ENCODE measurements at places on chromosomes 11 and 22. TPM values are rescaled to one million over a fixed set of nuclear protein-coding genes. Genes with fewer than 3 reads are reported as not detected.

Gene CTSD
- total RNA-seq: 143 TPM

Gene SLC37A2
- total RNA-seq: 0.49 TPM

Gene GAB4
- total RNA-seq: not detected

Gene LDLRAD3
- total RNA-seq: 5.5 TPM

Gene APOA4
- not detected for total RNA-seq

Gene OR9I1
- not detected for total RNA-seq
